Thoracic aorta endothelial cell (primary cell): ENCODE measurements at places on chromosomes 4 and X. TPM values are rescaled to one million over a fixed set of nuclear protein-coding genes. Genes with fewer than 3 reads are reported as not detected.

The TENM3 gene
- total RNA-seq = 22.9 and 25.7 TPM in 2 replicates

The LNX1 gene
- 1.8 and 3.7 TPM in 2 replicates for total RNA-seq

The CT47B1 gene
- total RNA-seq = not detected in 2 replicates

The MAGEC3 gene
- not detected in 2 replicates for total RNA-seq

The TMEM154 gene
- total RNA-seq = 12.1 and 20.7 TPM in 2 replicates

The MAGEE1 gene
- 1.5 and 3.2 TPM in 2 replicates for total RNA-seq

The MAGEA11 gene
- not detected in 2 replicates for total RNA-seq

The CXorf51B gene
- total RNA-seq = not detected in 2 replicates

The CLDN34 gene
- 0.36 and 0.66 TPM in 2 replicates for total RNA-seq

The FAM184B gene
- under 0.01 TPM in 1 of 2 replicates, not detected in the other for total RNA-seq

The DUX4 gene
- not detected in 2 replicates for total RNA-seq

The TRIM60 gene
- total RNA-seq = not detected in 2 replicates

The IL21 gene
- not detected in 2 replicates for total RNA-seq

The RAB28 gene
- total RNA-seq = 17.8 and 21.1 TPM in 2 replicates

The STS gene
- total RNA-seq = 5.2 and 9.5 TPM in 2 replicates

The GLRA3 gene
- total RNA-seq = not detected in 2 replicates

The AASDH gene
- total RNA-seq = 16.2 and 20.3 TPM in 2 replicates

The CXorf49 gene
- not detected in 2 replicates for total RNA-seq

The ATP6AP2 gene
- 95.2 and 121 TPM in 2 replicates for total RNA-seq

The GAGE12J gene
- not detected in 2 replicates for total RNA-seq

The JCHAIN gene
- total RNA-seq = not detected in 2 replicates

The SOWAHB gene
- total RNA-seq = not detected in 2 replicates

The UBL4A gene
- total RNA-seq = 32.4 and 32.8 TPM in 2 replicates

The CSN1S1 gene
- total RNA-seq = not detected in 2 replicates

The TMEM185A gene
- total RNA-seq = 12.5 and 13.0 TPM in 2 replicates

The ASB9 gene
- 9.8 and 17.4 TPM in 2 replicates for total RNA-seq

The TCEANC gene
- 1.2 and 1.4 TPM in 2 replicates for total RNA-seq

The ATRX gene
- total RNA-seq = 125 and 138 TPM in 2 replicates

The PHOX2B gene
- total RNA-seq = not detected in 2 replicates

The CENPVL2 gene
- not detected in 2 replicates for total RNA-seq

The MAGEA4 gene
- not detected in 2 replicates for total RNA-seq

The HTN1 gene
- total RNA-seq = not detected in 2 replicates

The SMIM10L2A gene
- total RNA-seq = 0.29 and 0.53 TPM in 2 replicates

The DGKK gene
- total RNA-seq = not detected in 2 replicates

The PAGE4 gene
- not detected in 2 replicates for total RNA-seq

The DMD gene
- 7.5 and 8.1 TPM in 2 replicates for total RNA-seq

The FGFR3 gene
- total RNA-seq = 0.29 and 0.53 TPM in 2 replicates

The SUPT20HL2 gene
- 0.07 TPM in 1 of 2 replicates, not detected in the other for total RNA-seq

The LAGE3 gene
- 8.5 and 12.9 TPM in 2 replicates for total RNA-seq

The MAGEB17 gene
- not detected in 2 replicates for total RNA-seq

The MAGEA12 gene
- not detected in 2 replicates for total RNA-seq

The ARMCX2 gene
- total RNA-seq = 33.4 and 47.0 TPM in 2 replicates

The PCDH18 gene
- 0.27 and 0.93 TPM in 2 replicates for total RNA-seq

The AFM gene
- total RNA-seq = not detected in 2 replicates

The ADGRG4 gene
- under 0.01 TPM in 1 of 2 replicates, not detected in the other for total RNA-seq
